ENCODE measurements at places on chromosomes 3 and 15.

- DNase-seq = no peak
These were observed 405.1 kb upstream of the NECTIN3 start for GRCh38 chr3:110666495-110666894.

DNA sequence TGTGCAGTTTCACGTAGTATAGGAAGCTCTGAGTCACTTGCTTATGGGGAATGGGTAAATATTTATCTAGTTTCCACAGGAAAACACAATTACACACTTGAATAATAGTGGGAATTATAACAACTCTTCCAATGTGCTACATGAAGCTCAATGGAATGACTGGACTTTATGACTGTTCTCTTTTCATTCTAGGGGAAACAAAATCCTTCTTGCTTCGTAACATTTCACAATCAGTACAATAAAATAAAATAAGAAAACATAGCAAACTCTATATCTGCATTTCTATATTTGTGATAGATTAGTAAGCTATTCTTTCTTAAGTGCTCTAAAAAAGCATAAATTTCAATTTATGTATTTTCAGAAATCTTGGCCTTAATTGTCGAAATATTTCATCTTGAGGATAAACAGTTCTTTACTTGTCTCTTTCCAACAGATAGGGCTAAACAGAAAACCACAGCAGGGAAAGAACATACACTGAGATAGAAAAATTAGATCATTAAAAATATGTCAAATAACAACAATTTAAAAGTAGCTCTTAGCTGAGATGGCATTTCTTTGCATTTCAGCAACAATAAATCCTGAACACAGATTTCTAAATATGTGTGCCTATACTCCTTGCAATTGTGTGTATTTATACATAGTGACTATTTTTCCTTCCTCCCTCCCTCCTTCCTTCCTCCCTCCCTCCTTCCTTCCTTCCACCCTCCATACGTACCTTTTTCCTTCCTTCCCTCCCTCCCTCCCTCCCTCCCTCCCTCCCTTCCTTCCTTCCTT lies 395.5 kb upstream of the KCNMB2 start:
- DNase-seq = no peak

DNA sequence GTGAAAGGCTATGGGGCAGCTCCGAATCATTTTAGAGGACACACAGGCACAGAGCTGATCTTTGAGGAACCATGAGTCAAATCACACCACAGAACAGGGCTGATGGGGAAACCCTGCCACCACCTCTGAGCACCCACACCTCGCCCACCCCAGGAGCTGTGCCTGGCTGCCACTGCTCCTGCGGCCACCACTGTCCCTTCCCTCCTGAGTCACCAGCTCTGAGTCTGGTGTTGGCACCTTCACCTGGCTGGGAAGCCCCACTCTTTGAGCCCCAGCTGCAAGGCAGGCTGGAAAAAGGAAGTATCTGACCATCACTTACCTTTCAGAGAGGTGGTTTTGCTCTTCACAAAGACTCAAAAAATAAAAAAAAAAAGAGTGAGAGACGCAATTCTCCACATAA lies 63.6 kb upstream of the MEF2A start:
- DNase-seq = no peak

DNA sequence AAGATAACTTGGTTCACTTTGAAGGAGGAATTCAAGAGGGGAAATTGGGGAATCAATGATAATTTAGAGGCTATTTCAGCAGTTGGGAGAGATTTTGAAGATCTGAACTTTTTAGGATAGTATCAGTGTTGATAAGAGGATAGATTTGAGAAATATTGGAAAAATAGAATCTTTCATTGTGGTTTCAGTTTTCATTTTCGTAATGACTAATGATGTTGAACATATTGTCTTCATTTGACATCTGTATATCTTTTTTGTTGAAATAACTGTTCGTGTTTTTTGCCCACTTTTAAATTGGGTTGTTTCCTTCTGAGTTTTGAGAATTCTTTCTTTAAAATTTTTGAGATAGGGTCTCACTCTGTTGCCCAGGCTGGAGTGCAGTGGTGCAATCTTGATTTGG lies 21.1 kb downstream of the ECT2 start:
- DNase-seq = no peak

DNA sequence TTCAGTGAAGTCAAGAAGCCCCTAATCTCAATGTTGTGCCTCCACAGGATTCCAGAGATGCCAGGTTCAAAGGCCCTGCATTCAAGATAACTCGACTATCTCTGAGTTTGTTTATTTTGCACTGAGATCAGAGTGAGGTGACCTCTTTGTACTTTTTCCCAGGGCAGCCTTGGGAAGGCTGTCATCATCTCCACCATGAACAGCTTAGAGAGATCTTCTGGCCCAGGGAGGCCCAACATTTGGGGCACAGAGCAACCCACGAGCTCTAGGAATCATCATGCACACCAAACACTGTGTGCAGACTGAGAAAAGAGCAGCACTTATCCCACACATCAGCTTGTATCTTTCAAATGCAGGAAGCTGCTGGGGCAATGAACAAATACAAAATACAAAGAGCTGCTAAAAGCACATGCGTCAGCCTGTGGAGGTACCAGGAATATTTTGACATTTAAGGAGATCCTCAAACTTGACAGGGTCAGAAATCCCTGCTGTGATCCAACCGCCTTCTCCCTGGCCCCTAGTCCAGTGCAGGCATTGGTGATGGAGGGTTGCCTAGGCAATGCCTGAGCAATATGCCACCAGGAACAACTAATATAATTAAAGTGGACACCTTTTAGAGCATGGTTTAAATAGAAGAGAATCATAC lies 33.6 kb downstream of the TRIM42 start:
- no peak for DNase-seq

DNA sequence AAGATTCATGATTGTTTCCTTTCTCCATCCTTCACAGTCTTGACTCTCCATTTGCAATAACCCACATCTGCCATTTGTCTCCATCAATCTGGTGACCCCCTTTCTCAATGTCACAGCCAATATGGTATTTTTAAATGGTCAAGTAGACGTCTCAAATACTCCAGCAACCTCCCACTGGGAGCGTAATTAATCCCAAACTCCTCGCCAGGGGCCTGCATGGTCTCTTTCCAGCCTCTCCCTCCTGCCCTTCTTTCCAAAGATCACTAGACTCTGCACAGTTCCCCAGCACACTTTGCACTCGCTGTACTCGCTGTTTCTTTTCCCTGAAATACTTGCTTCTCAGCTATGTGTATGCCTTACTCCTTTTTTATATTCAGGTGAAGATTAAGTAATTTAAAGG lies 115.3 kb downstream of the PLCH1 start:
- DNase-seq = no peak

- DNase-seq = no peak
These were observed 61.6 kb downstream of the TMEM39A start for GRCh38 chr3:119401503-119402440.

- DNase-seq = no peak
These were observed 60.4 kb upstream of the ATP2B2 start for GRCh38 chr3:10565814-10566213.

DNA sequence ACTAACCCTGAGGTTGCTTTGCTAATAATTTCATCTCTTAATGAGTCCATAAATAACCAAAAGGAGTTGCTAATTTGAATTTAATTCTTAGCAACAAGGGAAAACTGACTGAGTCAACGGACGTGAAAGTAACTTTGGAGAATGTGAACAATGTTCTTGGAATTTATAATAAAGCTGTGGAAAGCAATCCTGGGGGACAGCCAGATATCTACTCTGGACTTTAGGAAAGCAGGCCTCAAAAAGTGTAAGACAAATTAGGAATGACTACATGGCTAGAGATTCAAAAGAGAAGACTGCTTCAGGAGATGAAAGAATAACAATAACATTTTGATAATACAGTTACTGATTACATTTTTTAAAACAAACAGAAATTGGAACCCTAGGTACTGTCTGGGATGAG lies 318.4 kb upstream of the COL8A1 start:
- no peak for DNase-seq

- no peak for DNase-seq
These were observed 6.7 kb downstream of the RNU6-1 start for GRCh38 chr15:67832897-67833709.

- peak; percentile 70 for DNase-seq
These were observed 389 bp downstream of the ARPC4 start for GRCh38 chr3:9793161-9793781.

- DNase-seq = no peak
These were observed 87.9 kb downstream of the ARPP21 start for GRCh38 chr3:35727179-35727578.

DNA sequence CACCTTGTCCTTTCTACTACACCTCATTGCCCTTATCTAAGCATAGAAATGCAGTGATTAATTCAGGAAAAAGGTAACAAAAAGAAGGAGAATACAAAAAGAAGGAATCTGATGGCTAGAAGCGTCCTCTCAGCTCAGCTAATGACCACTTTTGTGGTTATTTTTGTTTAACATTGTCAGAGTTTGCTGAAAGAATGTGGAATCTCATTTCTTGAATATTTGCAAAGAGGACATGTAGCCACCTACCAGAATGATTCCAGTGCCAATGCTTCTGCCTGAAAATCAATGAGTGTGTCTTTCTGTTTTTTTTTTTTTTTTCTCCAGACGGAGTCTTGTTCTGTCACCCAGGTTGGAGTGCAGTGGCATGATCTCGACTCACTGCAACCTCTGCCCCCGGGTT lies 24.5 kb downstream of the NANOGP8 start:
- no peak for DNase-seq

- no peak for DNase-seq
These were observed 53.9 kb downstream of the ROPN1B start for GRCh38 chr3:126022741-126023359.

DNA sequence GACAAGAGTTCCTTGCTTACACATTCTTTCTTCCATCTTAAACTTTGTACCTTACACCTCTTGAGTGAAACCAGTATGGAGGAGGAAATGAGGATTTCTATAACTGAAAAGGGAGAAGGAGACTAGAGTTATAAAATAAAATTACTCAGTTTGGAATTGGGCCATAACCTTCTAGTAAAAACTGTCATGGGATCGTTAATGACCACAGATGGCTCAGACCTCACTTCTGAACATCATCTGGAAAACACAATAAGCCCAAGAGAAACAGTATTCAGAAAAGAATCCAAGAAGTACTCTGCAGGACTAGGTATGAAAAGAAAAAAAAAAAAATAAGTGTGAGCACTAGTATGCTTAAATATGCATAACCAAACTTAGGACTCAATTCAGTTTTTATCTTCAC lies 12.1 kb downstream of the GAP43 start:
- no peak for DNase-seq

- DNase-seq = no peak
These were observed 67.1 kb downstream of the PLOD2 start for GRCh38 chr3:146093896-146094295.

- DNase-seq = no peak
These were observed 15.5 kb downstream of the RGMA start for GRCh38 chr15:93073465-93073952.

GRCh38 chr15:74901612-74902063 lies 5.0 kb downstream of the FAM219B start:
- peak; percentile 75 for DNase-seq

DNA sequence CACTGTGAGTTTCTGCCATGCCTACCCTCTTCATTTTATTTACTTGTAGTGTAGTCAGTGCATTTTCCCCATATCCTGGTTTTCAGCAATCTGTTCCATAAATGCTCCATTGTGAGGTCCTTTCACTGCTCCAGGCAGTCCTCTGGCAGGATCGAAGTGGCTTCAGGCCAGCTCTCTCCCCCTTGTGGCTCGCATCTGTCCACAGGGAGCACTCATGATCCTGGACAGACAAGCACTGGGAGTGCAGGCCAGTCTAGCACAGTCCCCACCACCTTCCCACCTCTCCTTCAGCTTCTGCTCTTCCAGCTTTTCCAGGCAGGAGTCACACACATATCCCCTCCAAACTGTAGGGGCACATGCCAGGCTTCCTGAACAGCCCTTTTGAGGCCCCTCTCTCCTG lies 173.6 kb downstream of the PPM1L start:
- no peak for DNase-seq

GRCh38 chr3:67846166-67846565 lies 191.8 kb upstream of the SUCLG2 start:
- DNase-seq = no peak

All from AML-193 (cell line).